ENCODE measurements at places on chromosomes 5 and 9.

GRCh38 chr9:8736805-8737204, 937.2 kb upstream of the DMAC1 start:
- DNase-seq = no peak

- DNase-seq = no peak
Measured at GRCh38 chr5:127210042-127210441, 80.6 kb upstream of the MEGF10 start.

DNA sequence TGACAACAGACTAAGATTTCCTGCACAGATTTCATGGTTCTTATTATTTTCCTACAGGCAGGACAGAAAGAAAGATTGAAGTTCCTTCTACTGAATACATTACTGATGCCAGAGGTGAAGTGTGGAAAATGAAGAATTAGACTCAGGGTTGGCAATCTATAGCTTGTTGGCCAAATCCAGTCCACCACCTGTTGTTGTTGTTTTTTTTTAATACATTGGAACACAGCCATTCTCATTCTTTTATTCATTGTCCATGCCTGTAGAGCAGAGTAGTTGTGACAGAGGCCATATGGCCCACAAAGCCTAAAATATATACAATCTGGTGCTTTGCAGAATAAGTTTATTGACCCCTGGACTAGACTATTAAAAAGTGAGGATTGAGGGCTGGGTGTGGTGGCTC, 5.8 kb upstream of the PLPPR1 start:
- DNase-seq = no peak

DNA sequence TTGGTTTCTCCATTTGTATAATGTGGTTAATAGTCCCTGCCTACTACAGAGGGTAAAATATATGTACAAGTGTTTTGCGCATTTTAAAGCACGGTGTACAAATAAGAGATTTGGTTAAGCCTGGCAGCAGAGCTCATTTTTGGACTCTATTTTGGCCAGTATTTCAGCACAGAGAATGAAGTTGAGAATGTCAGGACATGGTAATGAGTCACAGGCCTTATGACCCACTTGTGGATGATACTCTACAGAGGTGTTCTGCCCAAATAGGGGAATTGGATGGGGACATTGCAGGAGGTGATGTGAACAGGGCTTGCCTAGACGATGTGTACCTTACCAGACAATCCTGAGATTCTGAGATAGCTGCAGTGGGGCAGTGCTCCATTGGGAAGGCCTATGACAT, 50.6 kb downstream of the MELK start:
- DNase-seq = no peak

- no peak for DNase-seq
Measured at GRCh38 chr9:84636436-84636835, 33.1 kb upstream of the NTRK2 start.

DNA sequence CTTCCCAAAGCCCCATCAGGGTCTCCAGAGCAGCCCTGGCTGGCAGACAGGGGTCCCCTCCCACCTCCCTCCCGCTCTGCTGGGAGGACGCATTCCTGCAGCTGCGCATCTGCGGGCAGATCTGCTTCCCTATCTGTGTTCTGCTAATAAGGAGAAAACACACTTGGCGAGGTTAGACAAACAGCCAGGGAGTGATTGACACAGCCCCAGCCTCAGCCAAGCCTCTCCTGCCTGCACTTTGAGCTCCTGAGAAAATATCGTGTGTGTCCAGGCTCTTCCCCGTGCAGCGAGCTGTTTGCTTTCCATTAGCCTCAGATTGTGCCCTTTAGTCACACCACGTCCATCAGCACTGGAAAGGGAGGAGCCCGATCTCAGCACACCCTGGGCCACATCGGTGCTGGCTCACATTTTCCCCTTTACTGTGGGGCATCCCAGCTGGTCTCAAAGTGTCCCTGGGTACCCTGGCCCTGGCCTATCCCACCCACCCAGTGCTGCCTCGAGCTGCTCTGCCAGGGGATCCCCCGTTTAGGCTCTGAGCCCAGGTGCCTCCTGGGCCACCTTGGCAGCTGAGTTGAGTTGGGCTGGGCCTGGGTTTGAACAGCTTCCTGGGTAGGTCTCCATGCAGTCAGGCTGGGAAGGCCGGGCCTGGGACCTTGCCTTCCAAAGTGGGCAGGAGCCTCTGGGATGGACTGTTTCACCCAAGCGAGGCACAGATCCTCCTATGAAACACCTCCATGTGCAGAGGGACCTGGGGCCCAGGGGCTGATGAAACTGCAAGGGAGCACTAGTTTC, 61.1 kb downstream of the BARX1 start:
- DNase-seq = no peak

DNA sequence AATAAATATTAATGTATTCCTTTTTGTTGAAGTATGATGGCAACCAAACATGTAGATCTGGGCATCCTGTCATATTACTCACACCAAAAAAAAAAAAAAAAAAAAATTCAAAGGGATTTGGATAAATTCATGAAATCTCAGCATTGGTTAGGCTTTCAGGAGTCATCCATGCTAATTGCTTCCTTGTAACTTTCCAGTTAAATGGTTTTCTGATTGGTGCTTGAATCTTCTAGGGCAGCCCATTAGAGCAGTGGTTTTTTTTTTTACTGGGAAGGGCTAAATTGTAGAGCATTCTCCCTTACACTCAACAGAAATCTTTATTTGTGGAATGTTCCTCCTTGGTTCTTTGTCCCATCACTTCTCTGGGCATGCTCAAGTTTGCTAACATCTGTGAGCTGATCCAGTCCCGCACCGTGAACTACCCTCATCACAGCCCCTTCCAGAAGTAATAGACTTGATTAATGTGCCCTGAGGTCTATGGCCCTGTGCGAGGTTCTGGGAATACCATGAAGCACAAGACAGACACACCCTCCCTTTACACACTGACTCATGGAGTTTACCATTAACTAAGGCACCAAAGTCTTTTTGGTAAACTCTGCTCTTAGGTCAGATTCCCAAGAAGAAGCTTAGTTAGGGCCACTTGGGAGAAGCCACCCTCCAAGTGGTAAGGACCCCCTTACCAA, 56.0 kb downstream of the RGS3 start:
- DNase-seq = no peak

GRCh38 chr5:31417512-31417911, 114.4 kb downstream of the DROSHA start:
- no peak for DNase-seq

DNA sequence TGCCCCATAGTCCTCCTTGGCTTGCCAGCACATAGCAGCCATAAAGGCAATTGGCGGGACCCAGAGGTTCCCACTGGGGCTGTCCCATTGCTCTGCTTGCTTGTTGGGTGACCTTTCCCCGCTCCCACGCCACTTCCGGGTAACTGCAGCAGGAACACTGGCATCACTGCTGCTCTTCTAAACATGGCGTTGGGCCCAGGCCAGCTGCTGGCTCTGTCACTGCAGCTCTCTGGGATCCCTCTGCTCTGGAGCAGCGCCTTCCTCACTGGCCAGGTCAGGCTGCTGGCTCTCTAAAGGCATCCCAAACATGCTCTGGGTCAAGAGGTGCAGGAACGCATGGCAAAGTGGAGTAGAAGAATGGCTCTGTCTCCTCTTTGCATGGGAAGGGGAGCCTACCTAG, 92.9 kb downstream of the DRD1 start:
- no peak for DNase-seq

GRCh38 chr9:2180704-2181103, 165.6 kb downstream of the SMARCA2 start:
- no peak for DNase-seq

- no peak for DNase-seq
Measured at GRCh38 chr5:14143841-14144585, 871 bp downstream of the TRIO start.

DNA sequence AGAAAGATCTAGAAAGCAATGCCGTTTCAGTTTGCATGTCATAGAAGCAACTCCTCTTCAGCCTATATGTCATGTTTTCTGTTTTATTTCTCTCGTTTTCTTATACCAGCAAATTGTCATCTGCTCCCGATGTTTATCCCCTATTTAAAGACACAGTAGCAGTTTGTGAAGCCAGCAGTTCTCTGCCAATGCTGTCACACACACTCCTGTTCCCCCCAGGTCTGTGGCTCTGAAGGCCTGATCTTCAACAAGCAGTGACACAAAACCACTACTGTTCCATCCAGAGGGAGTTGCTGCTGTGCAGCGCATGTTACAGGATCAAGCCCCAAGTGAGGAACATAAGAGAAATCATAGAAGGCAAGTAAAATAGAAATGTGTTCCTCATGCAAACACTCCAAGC, 364.1 kb upstream of the SLC30A5 start:
- no peak for DNase-seq

DNA sequence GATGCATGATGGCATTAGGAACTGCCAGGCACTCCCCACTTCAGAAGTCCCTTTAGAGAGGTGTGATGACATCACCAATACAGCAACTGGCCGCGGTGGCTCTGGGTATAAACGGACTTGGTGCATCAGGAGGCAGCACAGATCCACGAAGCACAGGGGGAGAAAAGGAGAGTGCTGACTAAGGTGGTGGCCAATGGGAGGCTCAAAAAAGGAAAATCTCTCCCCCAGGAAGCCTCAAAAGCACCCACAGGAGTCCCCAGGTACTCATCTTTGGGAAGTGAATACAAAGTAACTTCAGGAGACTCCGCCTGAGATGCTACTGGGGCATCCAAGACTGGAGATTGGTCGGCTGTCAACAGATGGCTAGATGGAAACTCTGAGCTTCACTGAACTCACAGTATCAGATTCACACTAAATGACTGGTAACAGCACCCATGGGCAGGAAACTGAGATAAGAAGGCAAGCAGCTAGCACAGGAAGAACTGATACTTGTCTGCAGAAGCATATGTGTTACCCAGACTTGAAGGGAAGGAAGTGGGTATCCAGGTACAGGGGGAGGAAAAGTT, 7.6 kb downstream of the TTC39B start:
- no peak for DNase-seq

GRCh38 chr5:18403941-18404438, 769.7 kb downstream of the TAF11L14 start:
- no peak for DNase-seq

- no peak for DNase-seq
Measured at GRCh38 chr5:134552301-134552700, 26.8 kb downstream of the JADE2 start.

DNA sequence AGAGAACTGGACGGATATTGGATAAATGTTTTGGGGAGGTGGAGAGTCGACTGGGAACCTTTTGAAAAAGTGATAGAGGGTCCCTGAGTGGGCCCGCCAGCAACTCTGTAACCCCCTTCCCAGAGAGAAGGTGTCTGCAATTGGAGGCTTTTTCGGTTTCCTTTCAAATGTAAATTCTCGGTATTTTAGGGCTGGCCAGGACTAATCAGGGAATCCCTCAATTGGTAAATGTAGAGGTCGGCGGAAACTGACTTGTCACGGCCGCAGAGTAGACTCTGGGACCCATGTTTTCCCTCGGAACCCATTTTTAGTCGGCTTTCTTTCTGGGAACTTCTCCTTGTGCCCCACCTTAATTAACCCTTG, 524 bp downstream of the CCNB1 start:
- no peak for DNase-seq

GRCh38 chr5:162272417-162272816, 204.8 kb downstream of the GABRG2 start:
- no peak for DNase-seq

- DNase-seq = no peak
Measured at GRCh38 chr5:83672646-83673045, 48.0 kb downstream of the HAPLN1 start.

DNA sequence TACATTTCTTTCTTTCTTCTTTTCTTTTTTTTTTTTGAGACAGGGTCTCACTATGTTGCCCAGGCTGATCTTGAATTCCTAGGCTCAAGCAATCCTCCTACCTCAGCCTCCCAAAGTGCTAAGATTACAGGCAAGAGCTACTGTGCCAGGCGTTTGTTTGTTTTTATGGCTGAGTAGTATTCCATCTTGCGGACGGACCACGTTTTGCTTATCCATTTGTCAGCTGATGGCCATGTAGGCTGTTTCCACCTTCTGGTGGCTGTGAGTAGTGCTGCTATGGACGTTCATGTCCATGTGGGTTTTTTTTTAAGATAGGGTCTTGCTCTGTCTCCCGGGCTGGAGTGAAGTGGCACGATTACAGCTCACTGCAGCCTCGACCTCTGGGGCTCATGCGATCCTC, 2.5 kb downstream of the DOK3 start:
- DNase-seq = no peak

DNA sequence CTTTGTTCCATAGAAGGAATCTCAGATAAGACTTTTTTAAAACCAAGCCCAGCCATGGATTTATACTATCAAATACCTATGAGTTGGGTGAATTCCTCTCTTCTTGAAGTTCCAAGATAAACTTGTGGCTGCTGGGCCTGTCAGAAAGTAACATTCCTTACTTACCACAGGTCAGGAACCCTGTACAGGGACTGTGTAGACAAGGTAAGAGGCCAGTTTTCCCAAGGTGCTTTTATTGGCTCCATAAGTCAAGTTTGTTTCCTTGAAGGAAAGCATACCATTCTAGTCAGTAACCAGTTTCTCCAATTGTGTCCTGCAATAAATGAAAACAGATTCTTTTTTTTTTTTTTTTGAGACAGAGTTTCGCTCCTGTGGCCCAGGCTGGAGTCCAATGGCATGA, 8.8 kb upstream of the CLTB start:
- no peak for DNase-seq

Measured in HL-60 (cell line).